Eye (tissue), 1 donor: ENCODE measurements at places on chromosomes 1 and 21.
A peak's percentile ranks its signal among the peaks of the same experiment; 100 is the strongest.

DNA sequence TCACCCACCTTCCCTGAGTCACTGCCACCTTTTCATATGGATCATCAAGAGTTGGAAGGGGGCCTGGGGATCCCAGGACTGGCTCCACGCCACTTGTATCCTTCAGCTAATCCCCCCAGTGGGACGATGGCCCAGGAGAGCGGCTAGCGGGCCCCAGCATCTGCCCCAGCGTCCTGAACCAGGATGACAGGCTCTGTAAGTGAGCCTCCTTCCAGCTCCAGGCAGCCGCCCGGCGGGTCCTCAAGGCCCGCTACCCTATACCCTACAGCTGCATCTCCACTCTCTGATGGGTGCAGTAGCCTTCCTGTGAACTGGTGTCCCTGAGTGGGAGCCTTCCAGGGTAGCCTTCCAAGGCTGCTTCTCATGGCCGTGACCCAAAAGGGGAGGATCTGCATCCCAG lies 183.1 kb downstream of the ATG4C start:
- no peak for DNase-seq

DNA sequence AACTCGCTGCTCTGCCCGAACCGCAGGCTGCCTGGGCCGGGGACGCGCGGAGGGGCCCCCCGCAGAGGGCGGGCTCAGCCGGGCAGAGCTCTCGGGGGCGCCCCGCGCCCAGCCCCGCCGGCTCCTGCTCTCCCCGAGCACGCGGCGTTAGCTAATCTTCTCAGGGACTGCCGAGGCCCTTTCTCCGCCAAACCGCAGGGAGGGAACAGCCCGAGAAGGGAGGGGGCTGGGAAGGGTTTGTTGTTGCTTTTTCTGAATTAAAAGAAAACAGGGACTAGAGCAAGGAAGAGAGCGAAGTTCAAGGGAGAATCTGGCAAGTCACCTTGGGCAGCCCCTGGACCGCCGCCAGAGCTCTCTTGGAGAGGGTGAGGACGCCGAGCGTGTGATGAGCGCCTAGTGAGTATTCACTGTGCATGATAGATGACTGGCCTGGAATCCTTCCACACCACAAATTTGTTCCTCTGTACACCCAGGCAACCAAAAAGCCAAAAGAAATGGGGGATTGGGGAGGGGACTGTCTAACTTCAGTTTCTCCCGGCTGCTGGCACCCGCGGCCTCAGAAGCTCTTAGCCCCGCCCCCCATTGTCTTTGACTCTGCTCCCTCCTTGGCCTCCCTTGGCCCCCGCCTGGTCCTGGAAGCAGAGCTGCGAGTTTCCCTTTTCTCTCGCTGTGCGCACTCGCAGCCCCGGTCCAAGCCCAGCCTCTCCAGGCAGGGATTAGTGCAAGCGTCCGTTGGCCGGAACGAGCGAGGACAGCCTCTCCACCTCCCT lies 19.7 kb upstream of the LMX1A start:
- peak; percentile 96 for DNase-seq

- DNase-seq, result no peak
Measured at GRCh38 chr1:78911956-78912880, 94.3 kb downstream of the ADGRL4 start.

- DNase-seq, result no peak
Measured at GRCh38 chr1:151147132-151147503, 687 bp upstream of the SEMA6C start.

GRCh38 chr1:13513895-13514546 lies at the start of gene LRRC38:
Gene LRRC38, minus strand, starts transcription at chr1:13514003. Its CDS starts 410 bp downstream, at chr1:13513593.
- peak; percentile 51 for DNase-seq

DNA sequence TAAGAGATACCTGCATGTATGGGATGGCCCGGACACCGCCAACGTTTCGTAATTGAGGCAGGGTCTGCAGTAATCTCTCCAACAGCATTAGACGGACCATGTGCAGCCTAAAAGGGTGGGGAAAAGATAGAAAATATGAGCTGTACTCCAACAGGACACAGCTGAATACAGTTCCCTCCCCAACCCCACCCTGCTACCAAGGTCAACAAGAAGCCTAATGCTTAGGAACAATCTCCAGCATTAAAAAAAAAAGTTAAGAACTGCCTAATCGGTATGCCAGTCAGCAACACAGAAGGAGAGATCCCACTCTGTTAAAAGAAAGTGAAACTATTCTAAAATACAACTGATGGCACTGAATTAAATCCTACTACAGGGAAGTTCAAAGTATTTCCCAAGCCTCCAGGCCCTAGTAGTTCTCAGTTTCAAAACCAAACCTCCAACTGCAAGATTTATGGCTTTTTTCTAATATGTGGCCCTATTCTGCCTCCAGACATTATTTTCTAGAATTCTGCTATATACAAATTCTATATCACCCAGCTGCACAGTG lies 81.0 kb downstream of the UBR4 start:
- no peak for DNase-seq

- no peak for DNase-seq
Measured at GRCh38 chr1:240244968-240245628, 153.4 kb downstream of the FMN2 start.

- DNase-seq, result no peak
Measured at GRCh38 chr21:16773206-16773605, 739.6 kb upstream of the CXADR start.

GRCh38 chr1:51907079-51907702 lies 28.7 kb upstream of the NRDC start:
- DNase-seq, result no peak

DNA sequence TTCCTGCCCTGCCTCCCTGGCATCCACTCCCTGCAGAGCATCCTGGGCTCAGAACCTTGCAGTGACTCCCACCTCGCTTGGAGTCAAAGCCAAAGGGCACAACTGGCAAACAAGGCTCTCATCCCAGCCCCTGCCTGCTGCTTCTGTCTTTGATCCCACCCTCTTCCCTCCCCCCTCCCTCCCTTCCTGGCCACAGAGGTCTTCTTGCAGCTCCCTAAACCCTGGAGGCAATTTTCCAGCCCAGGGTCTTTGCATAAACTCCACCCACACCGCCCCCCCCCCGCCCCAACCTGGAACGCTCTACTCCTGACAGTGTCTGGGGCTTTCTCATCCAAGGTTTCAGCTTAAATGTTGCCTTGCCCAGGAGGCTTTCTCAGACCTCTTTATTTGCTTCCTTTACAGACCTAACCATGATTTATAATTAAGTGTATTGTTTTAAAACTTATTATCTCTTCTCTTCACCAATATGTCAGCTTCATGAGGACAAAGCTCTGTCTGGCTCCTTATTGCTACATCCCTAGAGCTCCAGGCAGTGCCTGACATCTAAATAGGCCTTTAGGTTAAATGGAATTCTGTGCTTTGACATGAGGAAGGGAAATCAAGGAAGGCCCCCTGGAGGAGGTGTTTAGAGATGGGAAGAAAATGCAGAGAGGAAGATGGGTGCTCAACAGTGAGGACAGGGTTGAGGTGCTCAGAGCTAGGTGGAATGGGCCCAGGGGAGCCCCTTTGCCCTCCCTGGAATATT lies 37.7 kb upstream of the PADI1 start:
- no peak for DNase-seq

DNA sequence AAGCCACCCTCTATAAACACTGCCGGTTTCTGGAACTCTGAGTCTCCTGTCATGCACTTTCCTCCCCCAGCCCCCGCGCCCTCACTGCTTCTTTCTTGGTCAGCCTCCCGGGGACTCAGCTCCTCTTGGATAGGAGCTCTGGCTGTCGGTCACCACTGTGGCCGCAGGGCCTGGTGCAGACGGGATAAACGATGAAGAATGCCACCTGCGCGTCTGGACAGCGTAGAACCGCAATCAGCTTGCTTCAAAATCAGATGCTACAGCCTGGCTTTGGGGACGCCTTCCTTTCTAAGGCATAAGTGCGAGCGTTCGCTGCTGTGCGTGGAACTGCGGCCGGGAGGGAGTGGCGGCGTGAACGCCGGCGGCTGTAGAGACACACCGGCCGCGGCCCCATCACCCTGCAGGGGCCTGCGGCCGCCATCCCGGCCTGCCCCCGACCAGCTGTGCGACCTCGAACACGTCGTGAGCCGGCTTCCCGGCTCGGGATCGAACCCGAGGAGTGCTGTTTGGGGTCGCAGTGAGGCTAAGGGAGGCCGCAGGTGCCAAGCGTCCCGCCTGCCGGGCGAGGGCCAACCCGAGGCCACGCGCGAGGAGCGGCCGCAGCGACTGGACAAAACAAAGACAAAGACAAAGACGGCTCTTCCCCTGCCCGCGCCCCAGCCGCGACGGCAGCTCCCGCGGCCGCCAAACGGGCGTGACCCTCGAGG lies 688 bp downstream of the PTTG1IP start:
- DNase-seq, result peak; percentile 73

GRCh38 chr21:32947736-32948135 lies 78.0 kb upstream of the OLIG2 start:
- DNase-seq, result no peak
